Chondrocyte (in vitro differentiated cells): ENCODE measurements at places on chromosomes 2 and 18.

- DNase-seq, result no peak
These were observed 5.7 kb downstream of the TCF23 start for GRCh38 chr2:27154488-27154887.

DNA sequence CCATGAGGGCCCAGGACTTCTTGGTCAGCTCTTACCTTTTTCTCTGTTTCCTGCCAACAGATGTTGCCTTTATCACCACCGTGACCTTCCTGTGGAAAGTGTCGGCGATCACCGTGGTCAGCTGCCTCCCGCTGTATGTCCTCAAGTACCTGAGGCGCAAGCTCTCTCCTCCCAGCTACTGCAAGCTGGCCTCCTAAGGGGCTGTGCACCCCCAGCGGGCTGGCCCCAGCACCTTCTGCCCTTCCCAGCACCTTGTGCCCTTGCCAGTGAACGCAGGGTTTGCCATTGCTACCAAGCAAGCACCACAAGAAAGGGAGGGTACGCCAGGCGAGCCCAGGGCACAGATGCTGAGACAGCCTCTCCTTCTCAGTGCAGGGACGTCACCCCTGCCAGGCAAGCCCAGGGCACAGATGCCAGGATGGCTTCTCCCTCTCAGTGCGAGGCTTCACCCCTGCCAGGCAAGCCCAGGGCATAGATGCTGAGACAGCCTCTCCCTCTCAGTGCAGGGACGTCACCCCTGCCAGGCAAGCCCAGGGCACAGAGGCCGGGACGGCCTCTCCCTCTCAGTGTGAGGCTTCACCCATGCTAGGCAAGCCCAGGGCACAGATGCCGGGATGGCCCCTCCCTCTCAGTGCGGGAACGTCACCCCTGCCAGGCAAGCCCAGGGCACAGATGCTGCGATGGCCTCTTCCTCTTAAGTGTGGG lies 18.4 kb upstream of the NFATC1 start:
- no peak for DNase-seq

- DNase-seq, result no peak
These were observed 55.9 kb upstream of the CTLA4 start for GRCh38 chr2:203811491-203812221.

- DNase-seq, result no peak
These were observed 75.3 kb downstream of the PTPRM start for GRCh38 chr18:7642331-7642890.

GRCh38 chr2:119059287-119059686 lies 99.3 kb downstream of the C1QL2 start:
- no peak for DNase-seq
